ENCODE measurements at places on chromosomes 4 and X. TPM values are rescaled to one million over a fixed set of nuclear protein-coding genes. Genes with fewer than 3 reads are reported as not detected.

GRCh38 chr4:167234316-167234881 is at the start of gene SPOCK3:
Gene SPOCK3, minus strand, starts transcription at chr4:167234494.
- DNase-seq, result peak; percentile 50

DNA sequence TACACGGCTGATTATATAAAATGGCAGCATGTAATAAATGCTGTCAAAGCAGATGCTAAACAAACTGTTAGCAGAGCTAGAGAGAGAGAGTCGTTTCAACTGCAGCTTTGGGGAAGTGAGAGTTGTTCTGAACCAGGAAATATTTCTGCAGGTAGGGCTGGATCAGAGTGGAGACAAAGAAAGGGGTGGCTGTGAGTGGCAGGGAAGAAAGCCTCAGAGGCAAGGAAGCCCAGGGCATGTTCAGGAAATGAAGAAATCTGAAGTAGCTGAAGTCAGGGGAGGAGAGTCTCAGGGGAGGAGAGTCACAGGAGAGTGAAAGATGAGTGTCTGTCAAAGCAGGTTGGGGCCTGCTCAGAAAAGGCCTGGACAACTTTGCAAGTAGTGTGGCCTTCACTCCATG is 48.4 kb upstream of the RPS6KA3 start:
- DNase-seq, result no peak

DNA sequence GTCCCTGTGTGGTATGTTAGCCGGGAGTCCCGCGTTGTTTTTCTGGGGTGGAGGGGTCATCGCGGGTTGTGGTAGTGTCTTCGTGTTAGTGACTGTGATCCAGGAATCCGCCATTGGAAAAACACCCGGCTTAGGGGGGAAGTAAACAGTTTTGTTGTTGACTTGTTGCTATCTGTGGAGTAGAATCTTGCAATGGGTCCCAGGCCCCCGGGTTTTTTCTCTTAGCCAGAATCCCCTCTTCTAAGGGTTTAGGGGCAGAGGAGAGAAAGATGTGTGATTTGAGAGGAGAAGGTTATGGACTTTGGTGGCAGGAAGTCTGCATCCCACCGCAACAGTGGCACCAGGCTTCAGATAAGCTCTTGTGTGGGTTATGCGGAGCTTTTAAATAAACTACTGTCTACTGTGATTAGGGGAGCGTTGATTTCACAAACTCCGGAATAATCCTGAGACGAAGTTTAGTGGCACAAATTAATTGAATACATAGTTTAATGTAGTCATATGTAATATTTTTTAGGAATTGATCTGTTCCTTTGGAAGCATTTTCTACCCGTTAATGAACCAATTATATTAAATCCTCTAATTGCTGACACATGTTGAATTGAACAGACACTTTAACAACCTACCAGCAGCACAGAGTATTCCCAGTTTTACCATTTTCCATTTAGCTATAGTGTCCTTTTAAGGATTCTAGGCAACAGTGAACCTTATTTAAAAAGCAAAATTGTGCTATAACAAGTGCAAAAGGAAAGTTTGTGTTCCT is 1.4 kb downstream of the DDX3X start:
- peak; percentile 39 for DNase-seq

The INTS6L gene
- 25.1 TPM for polyA plus RNA-seq

DNA sequence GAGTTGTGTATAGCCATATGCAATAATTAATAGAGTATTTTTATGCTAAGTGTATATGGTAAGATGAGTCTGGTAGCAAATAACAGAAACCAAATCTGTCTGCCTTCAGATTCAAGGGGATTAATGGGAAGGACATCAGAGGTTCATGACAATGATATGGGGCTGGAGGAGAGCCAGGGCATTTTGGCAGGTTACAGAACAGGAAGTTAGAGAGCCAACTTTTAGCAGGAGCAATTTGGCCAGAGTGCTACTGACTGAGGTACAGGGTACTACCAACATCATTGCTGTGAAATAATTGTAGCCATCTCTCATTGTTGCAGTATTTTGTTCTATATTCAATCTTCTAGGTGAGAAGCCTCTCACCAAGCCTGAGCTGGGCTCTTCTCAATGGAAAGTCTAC is 210.9 kb upstream of the FAM47A start:
- peak; percentile 4 for DNase-seq

DNA sequence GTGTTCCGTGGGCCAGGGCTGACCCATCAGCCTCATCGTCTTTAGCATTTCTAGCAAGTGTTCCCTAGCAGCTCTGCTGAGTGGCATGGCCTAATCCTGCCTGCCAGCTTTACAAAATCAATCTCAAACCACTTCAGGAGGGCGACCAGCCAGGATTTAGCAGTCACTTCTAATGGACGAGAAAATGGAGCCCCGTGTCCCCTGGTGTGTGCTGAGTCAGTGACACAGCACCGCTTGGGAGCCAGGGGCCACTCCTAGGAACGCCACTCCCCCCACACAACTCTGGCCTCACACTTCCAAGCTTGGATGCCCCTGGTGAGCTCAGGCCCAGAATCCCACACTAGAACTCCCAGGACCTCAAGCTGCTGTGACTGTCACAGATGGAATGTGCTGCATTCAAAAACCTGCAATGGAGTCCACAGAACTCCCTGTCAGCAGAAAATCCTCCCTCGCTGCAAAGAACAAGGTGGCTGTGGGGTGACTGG is 311.2 kb upstream of the GATB start:
- DNase-seq, result no peak

- DNase-seq, result no peak
Measured at GRCh38 chrX:103201041-103201440, 13.9 kb upstream of the BEX4 start.

The MAGEB17 gene
- 0.54 TPM for polyA plus RNA-seq

DNA sequence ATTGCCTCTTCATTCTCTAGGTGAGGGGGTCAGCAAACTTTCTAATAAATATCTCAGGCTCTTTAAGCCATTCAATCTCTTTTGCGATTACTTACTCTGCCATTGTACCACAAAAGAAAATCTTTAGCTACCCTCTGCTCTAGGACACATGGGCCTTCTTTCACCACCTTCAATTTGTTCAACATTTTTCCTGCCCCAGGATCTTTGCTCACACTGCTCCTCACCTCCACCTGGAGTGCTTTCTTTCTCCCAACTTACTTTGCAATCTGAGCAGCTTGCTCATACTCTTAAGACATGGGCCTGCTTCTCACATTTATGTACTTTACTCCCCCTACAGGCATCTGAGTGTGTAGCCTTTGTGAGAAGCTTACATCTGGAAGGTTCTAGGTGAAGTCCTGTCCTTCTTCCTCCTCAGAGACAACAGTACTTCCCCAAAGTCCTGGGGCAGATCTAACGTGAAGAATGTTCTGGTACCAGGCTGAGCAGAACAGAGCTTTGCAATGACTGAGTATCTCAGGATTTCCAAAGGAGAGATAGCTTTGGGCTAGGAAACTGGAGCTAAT is 55.0 kb upstream of the PRDM5 start:
- no peak for DNase-seq

DNA sequence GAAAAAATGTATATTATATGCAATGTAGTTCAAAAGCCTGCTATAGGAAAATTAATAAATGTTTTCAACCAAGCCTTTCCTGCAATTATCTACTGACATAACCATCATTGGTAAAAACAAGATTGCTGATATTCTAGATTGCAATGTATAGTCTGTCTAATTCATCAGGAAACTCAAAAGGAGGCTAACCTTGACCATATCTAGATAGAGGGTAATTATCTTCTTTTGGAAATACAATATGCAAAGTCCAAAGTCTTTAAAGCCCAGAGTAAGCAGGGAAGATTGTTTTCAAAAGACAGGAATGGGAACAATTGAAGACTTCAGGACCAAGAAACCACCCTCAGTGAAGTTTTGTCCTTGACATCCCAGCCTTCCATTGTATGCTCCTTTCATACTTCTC is 123.1 kb upstream of the GLRA2 start:
- no peak for DNase-seq

DNA sequence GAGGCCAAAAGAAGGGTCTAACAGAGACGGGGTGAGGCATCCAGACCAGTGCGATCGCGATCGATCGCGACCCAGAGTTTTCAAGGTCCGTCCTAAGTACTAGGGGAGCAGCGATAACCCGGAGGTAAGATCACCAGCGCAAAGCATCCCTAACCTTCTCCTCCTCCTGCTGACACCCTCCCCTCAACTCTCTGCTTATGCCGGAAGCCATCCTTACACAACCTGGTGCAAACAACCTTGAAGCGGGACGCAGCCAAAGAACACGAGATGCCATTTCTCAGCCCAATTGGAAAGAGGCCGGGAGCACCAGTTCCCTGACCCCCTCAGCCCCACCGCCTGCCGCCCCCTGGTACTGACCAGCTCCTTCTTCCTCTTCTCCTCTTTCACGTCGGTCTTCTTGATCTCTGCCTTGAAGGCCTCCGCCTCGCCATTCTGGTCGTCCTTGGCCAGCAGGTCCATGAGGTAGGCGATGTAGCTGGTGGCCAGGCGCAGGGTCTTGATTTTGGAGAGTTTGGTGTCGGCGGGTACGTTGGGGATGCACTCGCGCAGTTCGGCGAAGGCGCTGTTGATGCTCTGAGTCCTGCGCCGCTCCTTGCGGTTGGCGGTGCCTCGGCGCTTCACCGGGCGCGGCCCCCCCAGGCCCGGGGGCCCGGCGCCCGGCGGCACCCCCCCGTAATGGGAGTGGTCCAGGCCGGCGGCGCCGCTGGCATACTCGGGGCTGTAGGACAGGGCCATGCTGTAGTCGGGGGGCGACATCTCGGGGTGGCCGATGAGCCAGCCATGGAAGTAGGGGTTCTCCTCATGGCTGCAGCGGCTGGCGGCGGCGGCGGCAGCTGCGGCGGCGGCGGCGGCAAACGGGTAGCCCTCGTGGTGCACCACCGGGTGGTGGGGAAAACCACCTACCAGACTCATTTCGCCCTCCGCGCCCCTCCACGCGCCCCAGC is 1.4 kb downstream of the HAND2 start:
- peak; percentile 44 for DNase-seq

DNA sequence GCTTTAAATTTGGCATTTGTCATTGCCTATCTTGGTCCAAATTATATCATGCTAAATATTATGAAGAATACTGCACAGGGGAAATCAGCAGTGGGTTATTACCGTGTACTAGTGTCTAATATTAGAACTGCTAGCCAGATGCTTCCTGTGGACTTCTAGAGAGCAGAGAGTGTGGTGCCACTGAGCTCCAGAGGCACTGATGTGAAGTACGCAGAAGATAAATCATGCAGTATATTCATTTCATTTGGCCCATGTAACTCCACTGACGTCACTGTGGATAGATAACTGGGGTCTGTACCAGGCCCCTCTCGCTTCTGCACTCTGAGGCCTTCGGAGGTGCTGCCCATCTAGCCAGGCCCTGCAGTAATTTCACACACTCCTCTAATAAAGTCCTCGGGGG is 80.0 kb downstream of the ALPK1 start:
- no peak for DNase-seq

GRCh38 chrX:65925005-65925404 is 114.9 kb downstream of the VSIG4 start:
- DNase-seq, result no peak

The CPZ gene
- polyA plus RNA-seq, result 30.4 TPM

- DNase-seq, result peak; percentile 66
Measured at GRCh38 chrX:1453951-1454785, 1.5 kb upstream of the ASMTL start.

The NAT8L gene
- 62.2 TPM for polyA plus RNA-seq

- DNase-seq, result no peak
Measured at GRCh38 chr4:163966612-163967011, 472.1 kb downstream of the TMA16 start.

The LIN54 gene
- 15.2 TPM for polyA plus RNA-seq

The CXCL10 gene
- not detected for polyA plus RNA-seq

DNA sequence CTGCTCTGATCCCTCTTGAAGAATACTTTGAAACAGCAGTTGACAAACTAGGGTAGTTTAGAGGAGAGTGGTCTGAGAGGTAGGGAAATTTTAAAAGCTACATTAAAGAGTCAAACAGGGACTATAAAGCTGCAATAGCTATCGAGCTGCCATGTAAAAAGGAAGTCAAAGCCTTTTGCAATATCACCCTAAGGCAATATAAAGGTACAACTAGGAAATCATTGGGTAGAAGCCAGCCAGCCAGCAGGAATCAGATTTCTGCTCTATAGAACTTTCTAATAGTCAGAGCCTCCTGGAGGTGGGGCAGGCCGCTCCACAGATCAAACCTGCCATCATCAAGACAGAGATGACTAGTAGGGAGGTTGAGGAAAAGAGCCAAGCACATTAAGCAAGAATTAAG is 15.2 kb upstream of the PHOX2B start:
- no peak for DNase-seq

The MAML3 gene
- polyA plus RNA-seq, result 10.0 TPM

DNA sequence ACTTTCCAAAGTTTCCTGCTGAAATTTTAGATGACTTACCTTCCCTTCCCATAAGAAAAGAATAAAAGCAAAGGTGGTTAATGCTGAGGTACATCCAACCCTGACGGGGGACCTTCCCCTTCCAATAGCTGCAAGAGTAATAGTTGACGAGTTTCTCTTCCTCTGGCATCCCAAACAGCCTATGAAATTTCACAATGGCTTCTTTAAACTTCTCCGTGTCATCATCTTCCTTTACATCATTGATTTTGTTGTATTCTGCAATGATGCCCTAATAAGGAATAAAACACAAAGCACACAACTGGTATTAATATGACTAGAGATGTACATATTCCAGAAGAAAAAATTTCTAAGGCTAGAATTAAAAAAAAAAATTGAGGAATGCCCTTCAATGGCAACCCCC is 76.6 kb downstream of the TBC1D9 start:
- DNase-seq, result no peak

The ERCC6L gene
- polyA plus RNA-seq, result 1.4 TPM

- DNase-seq, result no peak
Measured at GRCh38 chrX:154715825-154716224, 35.1 kb downstream of the GAB3 start.

DNA sequence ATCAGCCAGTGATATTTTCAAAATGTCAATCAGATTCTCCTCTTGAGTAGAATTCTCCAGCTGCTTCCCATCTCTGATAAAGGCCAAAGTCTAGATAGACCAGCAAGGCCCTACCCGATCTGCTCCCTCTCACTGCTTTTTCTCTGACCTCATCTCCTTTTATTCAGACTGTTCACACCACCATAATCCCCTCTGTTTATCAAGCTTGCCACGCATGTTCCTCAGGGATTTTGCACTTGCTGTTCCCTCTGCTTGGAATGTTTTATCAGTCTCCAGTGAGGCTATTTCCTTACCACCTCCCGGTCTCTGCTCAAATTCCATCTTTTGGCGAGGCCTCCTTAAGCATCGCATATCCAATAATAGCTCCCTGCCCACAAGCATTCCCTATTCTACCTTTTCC is 20.1 kb downstream of the NOCT start:
- no peak for DNase-seq

- DNase-seq, result no peak
Measured at GRCh38 chr4:16993956-16994840, 95.8 kb upstream of the LDB2 start.

- no peak for DNase-seq
Measured at GRCh38 chr4:153220682-153221395, 16.6 kb downstream of the TRIM2 start.

GRCh38 chr4:108115168-108115526 is 53.6 kb downstream of the LEF1 start:
- DNase-seq, result no peak

The ENPEP gene
- 2.5 TPM for polyA plus RNA-seq

- DNase-seq, result no peak
Measured at GRCh38 chr4:123776267-123776666, 379.7 kb downstream of the SPRY1 start.

Measured in spinal cord (tissue), 10 donors.